ENCODE measurements at places on chromosomes 2 and 18.
A peak's percentile ranks its signal among the peaks of the same experiment; 100 is the strongest.

DNA sequence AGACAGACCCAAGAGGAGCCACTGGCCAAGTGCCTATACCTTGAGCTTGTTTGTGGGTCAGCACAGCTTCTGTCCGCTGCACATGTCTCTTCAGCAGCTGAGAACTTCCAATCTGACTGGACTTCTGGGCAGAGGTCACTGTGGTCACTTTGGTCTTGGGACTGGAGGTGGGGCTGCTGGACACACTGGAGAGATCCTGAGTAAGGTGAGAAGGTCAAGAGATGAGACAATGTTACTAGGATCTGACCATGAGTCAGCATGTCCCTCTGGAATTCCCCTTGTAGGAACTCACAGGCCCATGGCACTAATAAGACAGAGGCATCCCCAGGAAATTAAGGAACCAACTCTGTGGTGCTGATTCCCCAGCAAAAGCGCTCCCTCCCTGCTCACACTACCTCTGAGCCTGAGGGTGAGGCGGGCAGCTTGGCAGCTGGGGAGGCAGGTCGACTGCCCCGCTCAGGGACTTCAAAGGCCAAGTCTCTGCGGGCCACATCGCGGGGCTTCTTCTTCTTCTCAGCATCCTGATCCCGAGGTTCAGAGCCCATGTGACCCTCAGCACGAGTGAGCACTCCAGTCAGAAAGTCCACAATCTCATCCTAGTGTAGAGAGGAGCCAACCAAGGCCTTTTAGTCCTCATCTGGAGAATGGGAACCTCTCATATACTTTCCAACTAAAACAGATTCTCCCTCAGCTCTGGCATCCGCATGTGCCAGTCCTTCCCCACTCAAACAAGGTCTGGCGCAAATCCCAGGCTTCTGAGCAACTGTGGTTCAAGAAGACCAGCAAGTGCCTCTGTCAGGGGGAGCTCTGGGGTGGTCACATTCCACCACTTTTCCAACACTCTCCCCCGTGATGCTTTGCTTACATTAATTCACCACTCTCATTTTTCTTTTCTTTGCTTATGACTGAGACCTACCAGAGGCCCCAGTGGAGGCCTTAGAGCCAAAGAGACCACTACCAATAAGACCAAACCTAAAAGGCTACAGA, 29.4 kb downstream of the KANSL3 start:
- DNase-seq: no peak

GRCh38 chr2:188984065-188984491, 9.9 kb downstream of the COL3A1 start:
- no peak for DNase-seq

- DNase-seq: no peak
These were observed 72.6 kb downstream of the EMX1 start for GRCh38 chr2:72989770-72990556.

DNA sequence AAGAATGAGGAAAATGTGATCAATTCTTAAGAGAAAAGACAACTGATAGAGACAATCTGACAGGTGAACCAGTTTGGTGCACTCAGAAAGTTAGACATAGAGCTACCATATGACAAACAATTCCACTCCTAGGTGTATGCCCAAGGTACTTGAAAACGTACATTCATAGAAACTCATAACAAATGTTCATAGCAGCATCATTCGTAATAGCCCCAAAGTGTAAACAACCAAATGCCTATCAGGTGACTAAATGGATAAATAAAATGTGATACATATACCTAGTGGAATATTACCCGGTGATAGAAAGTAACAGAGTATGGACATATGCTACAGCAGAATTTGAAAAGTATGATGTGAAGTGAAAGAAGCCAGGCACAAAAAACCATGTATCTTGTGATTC, 149.3 kb upstream of the TRIB2 start:
- no peak for DNase-seq

DNA sequence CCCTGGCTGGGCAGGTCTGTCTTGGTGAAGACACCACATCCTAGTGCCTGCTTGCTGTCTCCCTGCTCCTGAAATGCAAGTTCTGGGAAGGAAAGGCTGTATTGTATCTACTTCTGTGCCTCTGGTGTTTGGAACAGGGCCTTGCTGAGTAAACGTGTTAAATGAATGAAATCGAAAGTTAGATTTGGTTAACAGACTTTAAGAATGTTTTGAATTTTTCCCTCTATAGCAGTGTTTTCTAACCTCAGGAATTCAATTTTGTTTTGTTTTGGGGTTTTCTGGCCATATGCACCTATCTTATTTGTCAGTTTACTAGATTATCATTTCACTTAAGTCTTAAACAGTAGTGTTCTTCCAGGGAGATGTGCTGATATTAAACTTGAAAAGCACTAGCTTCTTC, 20.7 kb downstream of the FARP2 start:
- no peak for DNase-seq

GRCh38 chr2:651951-652373, 25.2 kb downstream of the TMEM18 start:
- DNase-seq: no peak

DNA sequence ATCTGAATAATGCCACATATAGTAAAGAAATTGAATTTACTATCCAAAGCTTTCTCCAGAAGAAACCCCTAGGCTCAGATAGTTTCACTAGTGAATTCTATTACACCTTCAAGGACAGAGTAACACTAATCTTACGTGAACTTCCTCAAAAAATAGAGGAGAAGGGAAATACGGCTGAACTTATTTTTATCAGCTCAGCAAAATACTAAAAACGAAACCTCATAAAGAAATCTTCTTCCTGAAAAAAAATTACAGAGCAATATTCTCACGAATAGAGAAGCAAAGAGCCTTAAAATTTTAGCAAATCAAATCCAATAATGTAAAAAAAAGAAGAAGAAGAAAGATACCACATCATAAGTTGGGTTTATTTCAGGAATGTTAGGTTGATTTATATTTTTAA, 14.7 kb downstream of the CAPN13 start:
- DNase-seq: no peak

DNA sequence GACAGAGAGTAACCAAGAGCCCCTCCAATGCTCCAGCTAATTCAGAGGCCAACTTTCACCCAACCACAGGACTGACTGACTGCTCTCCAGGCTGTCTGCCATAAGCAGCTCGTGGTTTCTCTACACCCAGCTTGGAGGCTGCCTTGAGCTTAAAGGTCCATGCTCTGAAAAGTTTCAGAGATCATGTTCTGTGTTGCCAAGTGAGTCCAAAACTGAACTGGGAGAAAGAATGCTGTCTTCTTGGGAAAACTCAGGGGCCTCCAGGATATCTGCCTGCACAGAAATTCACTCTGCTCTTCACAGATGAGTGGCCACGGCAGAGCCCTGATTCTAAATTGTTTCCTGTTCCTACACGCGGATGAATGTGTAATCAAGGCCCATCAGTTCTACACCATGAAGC, 51.1 kb downstream of the LPIN2 start:
- no peak for DNase-seq

GRCh38 chr18:54783139-54783538, 45.1 kb upstream of the RAB27B start:
- no peak for DNase-seq

GRCh38 chr2:121450301-121450700, 80.4 kb upstream of the RNU4ATAC start:
- DNase-seq: no peak

DNA sequence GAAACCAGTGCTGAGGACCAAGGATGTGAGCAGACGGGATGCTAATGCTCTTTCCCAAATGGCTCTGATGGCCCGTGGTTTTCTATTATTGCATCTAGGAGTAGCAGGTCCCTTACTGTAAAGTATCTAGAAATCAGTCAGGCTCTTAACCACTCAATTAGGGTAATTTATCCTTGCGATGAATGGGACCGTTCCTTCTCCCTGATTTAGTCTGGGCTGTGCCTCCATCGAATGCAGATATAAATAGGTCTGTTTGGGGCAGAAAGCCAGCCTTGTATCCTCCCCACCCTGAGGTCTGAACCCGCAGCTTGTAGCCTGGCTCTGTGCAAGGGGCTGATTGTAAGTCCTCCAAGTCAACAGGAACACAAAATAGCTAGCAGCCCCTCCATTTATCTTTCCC, 9.5 kb upstream of the SMARCAL1 start:
- no peak for DNase-seq

- no peak for DNase-seq
These were observed 96.9 kb downstream of the TANC1 start for GRCh38 chr2:159065313-159065712.

- DNase-seq: no peak
These were observed 150.0 kb upstream of the GALNT5 start for GRCh38 chr2:157107460-157107859.

DNA sequence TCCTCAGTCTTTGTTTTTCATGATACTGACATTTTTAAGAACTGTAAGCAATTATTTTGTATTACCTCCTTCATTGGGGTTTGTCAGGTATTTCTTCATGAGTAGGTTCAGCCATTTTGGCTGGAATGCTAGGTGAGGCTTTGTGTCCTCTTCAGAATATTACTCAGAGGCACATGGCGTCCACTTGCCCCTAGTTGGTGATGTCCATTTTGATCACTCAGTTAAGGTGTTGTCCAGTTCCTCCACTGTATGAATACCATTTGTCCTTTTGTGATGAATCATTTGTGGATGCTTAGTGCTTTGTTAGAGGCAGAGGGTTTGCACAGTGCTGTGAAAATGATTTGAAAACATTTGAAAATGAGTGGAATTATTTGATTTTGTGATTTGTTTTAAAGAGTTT, 4.7 kb downstream of the IL1RL2 start:
- no peak for DNase-seq

DNA sequence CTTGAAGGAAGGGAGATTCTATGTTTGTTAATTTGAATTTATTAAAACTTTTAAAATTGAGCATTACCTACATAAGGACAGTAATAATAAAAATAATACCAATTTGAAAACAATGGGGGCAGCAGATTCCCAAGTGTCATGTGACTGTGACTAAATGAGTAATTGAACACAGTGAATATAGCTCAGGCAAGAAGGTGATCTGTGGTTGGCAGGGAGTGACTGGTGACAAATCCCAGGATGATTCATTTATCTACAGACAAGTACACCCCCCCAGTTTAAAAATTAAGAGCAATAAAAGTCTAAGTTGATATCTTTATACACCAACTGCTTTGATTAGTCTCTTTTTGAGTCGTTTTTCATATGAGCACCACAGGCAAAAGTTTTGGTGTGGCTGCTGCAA, 299.5 kb downstream of the ARHGAP15 start:
- peak; percentile 18 for DNase-seq

- DNase-seq: no peak
These were observed 42.6 kb downstream of the MCFD2 start for GRCh38 chr2:46872902-46873603.

GRCh38 chr2:232528746-232529460, 2.9 kb downstream of the CHRND start:
- no peak for DNase-seq

DNA sequence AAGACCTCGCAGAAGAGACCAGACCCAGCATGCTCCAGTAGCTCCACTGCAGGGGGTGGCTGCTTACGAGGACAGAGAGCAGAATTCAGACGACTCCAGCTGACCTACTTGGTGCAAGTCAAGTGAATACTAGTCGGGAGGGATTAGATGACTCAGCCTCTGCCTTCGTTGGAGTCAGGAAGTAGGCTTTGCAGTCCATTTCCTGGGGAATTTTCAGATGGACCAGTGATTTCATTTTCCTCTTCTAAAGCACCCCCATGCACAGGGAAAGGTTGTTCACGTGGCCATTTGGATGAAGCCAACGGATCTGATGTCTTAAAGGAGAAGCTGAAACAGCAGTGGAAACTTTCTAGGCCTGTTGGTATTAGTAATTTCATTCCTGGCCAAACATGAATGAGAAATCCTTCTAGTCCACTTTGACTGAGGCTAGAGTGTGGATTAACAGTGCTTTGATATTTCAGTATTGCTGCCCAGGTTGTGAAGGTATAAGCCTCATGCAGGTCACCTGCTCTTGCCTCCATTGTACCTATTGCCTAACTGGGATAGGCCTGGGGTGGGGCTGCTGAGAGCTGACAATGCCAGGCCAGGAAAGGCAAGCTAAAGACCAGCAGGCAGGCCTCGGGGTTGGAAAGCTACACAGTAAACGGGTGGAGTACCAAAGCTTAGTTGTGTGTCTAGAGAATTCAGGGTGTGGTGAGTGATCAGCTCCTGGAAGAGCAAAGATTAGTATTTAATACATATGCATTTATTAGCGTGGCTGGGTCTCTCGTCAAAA, 117.6 kb upstream of the FOSL2 start:
- no peak for DNase-seq

DNA sequence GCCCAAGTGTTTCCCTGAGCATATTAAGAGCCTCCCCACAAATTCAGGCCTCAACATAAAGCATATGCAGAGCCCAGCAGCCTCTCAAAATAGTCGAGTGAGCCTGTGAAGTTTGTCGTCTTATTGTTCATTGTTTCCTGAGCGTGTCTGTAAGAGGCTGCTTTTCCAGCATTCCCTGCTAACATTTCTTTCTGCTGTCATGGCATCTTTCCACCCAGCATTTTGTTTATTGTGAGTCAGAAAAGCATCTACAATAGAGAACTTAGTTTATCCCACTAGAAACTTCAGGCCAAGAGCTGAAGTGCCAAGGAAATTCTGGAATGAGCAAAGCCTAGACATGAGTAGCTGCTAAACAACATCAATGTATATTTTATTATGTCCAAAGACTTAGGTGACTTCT, 46.3 kb upstream of the STAM2 start:
- DNase-seq: no peak

GRCh38 chr2:26646986-26647672, 6.0 kb upstream of the CIB4 start:
- DNase-seq: no peak

DNA sequence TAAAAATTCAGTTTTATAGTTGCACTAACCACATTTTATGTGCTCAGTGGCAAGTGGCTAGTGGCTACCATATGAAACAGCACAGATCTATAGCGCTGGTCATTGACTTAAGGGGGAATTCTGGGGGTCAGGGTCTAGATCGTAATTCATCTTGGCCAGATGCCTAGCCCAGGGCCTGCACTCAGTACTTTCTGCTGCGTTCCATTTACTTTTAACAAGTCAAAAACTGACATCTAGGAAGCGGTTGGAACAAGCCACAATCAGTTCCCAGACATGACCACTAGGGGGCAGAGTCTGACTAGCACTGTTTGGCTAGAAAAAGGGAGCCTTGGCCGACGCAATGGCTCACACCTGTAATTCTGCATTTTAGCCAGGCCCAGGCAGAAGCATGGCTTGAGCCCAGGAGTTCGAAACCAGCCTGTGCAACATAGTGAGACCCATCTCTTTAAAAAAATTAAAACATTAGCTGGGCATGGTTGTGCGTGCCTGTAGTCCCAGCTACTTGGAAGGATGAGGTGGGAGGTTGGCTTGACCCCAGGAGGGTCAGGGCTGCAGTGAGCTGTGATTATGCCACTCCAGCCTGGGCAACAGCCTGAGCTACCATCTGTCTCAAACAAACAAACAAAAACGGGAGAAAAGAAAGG, 9.0 kb upstream of the TMBIM1 start:
- peak; percentile 87 for DNase-seq

- DNase-seq: peak; percentile 12
These were observed 425 bp downstream of the ASB3 start for GRCh38 chr2:53786352-53786704.

Data from activated CD4-positive, alpha-beta T cell treated with anti-CD3 and anti-CD28 coated beads, Interleukin-2, amount 50 U/mL, for 4 hours (primary cell).